Immature natural killer cell (primary cell): ENCODE measurements at places on chromosomes 16 and 17. TPM values are rescaled to one million over a fixed set of nuclear protein-coding genes. Genes with fewer than 3 reads are reported as not detected.

DNA sequence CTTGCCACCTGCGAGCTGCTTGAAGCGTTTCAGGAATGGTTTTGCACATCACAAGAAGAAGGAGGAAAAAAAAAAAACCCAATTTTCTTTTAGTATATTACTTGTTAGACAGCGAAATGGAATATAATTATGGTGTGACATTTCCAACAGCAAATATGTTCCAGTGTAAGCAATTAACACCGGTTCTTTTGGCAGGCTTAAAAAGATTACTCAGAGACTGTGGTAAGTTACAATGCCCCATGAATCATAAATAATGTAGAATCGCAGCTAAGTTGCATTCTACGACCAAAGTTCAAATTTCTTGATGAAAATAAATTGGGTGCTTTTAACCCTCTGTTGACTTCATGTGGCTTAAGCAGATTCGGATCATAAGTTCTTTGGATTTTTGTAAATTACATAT, 245.2 kb downstream of the XYLT1 start:
- H3K4me3 ChIP-seq = no peak overlapping the region
- H3K27ac ChIP-seq = peak overlapping the region; percentile 85
- peaks cover 47% of the 10 kb centered on the region for H3K4me1 ChIP-seq
- DNase-seq = no peak
- peaks cover 30% of the 10 kb centered on the region for H3K36me3 ChIP-seq
- peaks cover 8% of the 10 kb centered on the region for H3K27me3 ChIP-seq

DNA sequence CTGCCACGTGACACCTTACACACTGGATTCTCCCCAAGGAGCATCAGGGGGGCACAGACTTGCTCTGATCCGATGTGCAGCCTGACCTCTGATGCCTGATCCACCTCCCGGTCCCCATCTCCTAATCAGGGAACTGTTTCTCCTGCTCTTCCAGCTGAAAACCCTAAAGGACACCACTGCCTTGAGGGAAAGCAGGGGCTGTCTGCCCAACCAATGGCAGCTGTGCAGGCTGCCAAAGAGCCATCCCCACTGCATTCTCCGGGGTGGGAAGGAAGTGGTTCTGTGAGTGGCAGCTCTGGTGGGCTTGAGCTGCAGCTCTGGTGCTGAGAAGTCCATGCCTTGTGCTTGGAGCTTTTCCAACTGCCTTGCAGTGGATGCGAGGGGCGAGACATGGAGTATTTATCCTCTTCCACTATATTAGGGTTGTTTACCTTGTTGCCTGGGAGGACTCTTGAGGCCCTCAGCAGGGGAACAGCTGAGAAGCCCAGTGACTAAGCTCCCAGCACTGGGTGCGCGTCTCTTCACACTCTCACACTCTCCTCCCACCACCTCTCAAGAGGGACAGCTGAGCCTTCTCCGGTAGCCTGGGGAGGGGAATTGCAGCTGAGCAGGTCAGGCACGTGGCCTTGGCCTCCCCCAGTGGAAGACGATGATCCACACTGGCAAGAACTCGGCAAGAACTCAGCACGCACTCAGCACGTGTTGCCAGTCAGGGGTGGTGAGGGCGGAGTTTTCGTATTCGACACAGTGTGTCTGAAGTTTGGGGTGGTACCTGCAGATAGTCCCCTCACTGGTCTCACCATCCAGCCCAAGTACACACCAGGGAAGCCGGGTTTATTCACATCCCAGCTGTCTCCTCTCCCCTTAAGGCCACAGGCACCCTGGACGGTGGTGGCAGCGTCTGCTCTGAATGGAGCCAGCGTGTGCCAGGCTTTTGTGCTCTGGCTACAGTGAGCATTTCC, 21.1 kb upstream of the SPATA32 start:
- H3K4me1 ChIP-seq = peaks cover 19% of the 10 kb centered on the region
- H3K4me3 ChIP-seq = peak overlapping the region; percentile 15

DNA sequence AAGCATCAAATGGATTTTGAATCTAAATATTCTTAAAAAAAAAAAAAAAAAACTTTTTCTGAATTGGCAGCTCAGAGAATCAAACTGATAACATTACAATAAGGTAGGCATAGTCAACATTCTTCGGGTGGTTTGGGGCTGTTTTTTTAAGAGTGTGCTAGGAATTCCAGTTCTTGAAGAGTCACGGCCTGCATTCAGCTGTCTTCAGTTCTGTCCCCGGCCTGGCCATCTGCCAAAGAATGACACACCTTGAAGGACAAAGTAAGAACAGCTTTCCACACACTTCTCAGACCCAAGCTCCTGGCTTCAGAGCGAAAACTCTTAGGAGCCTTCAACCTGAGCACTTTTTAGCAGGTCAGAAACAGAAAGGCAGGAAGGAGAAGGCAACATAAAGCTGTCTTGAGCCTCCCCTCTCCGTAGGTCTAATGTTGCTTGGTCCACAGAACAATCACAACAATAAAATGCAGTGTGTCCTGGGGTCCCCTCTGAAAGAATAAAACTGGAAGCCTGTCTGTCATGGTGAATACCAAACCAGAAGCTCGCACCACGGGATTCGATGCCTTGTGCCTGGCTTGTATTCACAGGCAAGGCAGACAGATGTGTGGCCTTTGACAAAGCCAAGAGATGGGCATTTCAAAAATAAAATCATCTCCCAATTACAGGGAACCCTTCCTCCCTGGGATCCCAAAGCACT, 524.4 kb upstream of the ZFHX3 start:
- no peaks in the 10 kb centered on the region for H3K4me1 ChIP-seq
- no peak overlapping the region for H3K27ac ChIP-seq
- H3K27me3 ChIP-seq = peaks cover 2% of the 10 kb centered on the region

GRCh38 chr16:9033125-9033830, 58.2 kb upstream of the HAPSTR1 start:
- H3K27ac ChIP-seq = no peak overlapping the region
- H3K4me3 ChIP-seq = no peak overlapping the region
- H3K27me3 ChIP-seq = no peaks in the 10 kb centered on the region
- no peak for DNase-seq
- H3K36me3 ChIP-seq = peaks cover 3% of the 10 kb centered on the region
- H3K4me1 ChIP-seq = no peaks in the 10 kb centered on the region

GRCh38 chr17:64158831-64159590, 29.1 kb upstream of the ERN1 start:
- H3K27ac ChIP-seq = no peak overlapping the region
- H3K4me1 ChIP-seq = no peaks in the 10 kb centered on the region
- no peak for DNase-seq
- H3K4me3 ChIP-seq = no peak overlapping the region

GRCh38 chr17:65064452-65065019, 8.0 kb upstream of the GNA13 start:
- H3K4me1 ChIP-seq = peaks cover 8% of the 10 kb centered on the region
- no peak for DNase-seq
- H3K27ac ChIP-seq = no peak overlapping the region
- H3K36me3 ChIP-seq = no peaks in the 10 kb centered on the region
- H3K4me3 ChIP-seq = no peak overlapping the region

- no peaks in the 10 kb centered on the region for H3K4me1 ChIP-seq
- no peak overlapping the region for H3K4me3 ChIP-seq
- no peaks in the 10 kb centered on the region for H3K36me3 ChIP-seq
- DNase-seq = no peak
Measured at GRCh38 chr16:84851192-84852127, 31.7 kb downstream of the CRISPLD2 start.

DNA sequence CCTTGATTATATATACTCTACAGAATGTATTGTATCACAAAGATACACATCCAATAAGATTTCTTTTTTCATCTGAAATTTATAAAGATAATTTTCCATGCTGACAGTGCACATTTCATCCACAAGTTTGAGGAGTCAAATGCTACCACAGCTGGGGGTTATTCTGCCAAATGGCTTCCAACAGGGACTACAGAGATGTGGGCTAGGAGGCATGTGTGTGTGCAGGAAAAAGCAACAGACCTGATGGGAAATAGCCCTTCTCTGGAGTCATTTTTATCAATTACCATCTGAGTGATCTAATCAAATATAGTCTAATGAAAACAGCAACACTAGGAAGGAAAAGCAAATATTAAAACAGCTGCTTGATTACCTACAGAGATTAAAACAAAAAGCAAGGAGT, 290.5 kb downstream of the CEP112 start:
- DNase-seq = no peak
- H3K27me3 ChIP-seq = peaks cover 6% of the 10 kb centered on the region
- H3K4me3 ChIP-seq = no peak overlapping the region
- H3K27ac ChIP-seq = no peak overlapping the region
- no peaks in the 10 kb centered on the region for H3K4me1 ChIP-seq

TP53TG3F gene
- not detected for polyA plus RNA-seq

KCNH6 gene
- polyA plus RNA-seq = not detected

FASN gene
- 0.10 TPM for polyA plus RNA-seq
